ENCODE measurements at places on chromosomes 7 and 10.

GRCh38 chr7:120805636-120806388 lies 52.1 kb downstream of the TSPAN12 start:
- DNase-seq = peak; percentile 44

DNA sequence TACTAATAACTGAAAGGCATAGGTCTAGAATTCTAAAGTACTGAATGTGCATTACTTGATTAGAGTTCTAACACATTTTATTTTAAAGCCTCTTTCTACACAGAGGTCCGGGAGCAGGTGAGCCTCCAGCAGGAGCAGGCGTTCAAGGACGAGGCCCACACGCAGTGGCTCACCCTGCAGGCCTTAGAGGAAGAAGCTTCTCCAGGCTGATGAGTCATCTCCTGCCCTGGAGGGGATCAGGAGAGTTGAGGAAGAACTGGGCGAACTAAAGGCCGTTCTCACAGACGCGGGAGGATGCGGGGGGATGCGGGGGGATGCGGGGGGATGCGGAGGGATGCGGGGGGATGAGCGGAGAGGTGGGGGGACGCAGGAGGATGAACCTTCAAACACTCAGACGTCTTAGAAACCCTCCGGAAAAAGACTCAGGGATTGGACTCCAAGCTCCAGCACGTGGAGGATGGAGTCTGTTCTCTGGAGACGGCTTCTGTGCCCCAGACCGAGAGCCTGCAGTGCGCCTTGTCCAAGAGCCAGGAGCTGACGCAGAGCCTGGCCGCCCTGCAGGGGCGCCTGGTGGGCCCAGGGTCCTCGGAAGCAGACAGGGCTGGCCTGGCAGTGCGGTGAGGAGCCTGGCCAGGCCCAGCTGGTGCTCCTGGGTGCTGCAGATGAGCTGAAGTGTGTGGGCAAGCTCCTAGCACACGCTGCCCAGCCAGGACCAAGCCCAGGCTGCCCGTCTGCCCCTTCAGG lies 433.7 kb upstream of the TPK1 start:
- DNase-seq = no peak

DNA sequence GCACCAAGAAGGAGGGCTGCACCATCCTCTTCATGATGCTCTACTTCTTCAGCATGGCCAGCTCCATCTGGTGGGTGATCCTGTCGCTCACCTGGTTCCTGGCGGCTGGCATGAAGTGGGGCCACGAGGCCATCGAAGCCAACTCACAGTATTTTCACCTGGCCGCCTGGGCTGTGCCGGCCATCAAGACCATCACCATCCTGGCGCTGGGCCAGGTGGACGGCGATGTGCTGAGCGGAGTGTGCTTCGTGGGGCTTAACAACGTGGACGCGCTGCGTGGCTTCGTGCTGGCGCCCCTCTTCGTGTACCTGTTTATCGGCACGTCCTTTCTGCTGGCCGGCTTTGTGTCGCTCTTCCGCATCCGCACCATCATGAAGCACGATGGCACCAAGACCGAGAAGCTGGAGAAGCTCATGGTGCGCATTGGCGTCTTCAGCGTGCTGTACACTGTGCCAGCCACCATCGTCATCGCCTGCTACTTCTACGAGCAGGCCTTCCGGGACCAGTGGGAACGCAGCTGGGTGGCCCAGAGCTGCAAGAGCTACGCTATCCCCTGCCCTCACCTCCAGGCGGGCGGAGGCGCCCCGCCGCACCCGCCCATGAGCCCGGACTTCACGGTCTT lies 1.9 kb downstream of the FZD1 start:
- DNase-seq = no peak

DNA sequence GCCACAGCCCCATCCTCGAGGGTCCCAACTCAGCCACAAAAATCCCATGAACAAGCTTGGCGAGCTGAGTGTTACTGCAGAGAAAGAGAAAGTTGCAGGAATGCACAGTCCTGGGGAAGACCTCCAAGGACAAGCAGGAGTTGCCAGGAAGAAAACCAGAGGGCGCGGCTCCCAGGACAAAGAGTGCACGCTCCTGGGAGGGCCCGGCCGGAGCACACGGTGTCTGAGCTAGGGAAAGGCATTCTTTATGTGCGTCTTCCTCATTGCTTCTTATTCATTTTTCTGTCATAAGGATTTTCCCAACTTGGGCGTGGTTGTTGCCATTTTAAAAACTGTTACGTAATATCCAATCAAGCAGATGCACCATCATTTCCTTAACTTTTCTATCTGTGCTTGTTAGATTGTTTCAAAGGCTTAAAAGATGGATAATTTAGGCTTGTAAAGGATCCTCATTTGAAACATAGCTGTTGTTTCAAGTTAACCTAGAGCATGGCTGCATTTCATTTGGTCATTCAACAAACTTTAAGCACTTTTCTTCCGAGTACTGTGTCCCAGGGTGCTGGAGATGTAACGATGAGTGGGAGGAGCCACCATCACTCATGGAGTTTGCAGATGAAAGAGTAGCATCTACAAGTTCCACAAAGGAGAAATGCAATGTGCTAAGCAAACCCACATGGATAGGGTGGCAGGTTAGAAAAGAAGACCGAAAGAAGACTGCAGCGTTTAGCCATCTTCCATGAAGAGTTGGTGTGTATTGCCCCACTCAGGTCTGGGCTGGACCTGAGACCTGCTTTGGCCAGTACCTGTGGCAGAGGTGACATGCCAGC lies 5.6 kb upstream of the CNPY1 start:
- no peak for DNase-seq

DNA sequence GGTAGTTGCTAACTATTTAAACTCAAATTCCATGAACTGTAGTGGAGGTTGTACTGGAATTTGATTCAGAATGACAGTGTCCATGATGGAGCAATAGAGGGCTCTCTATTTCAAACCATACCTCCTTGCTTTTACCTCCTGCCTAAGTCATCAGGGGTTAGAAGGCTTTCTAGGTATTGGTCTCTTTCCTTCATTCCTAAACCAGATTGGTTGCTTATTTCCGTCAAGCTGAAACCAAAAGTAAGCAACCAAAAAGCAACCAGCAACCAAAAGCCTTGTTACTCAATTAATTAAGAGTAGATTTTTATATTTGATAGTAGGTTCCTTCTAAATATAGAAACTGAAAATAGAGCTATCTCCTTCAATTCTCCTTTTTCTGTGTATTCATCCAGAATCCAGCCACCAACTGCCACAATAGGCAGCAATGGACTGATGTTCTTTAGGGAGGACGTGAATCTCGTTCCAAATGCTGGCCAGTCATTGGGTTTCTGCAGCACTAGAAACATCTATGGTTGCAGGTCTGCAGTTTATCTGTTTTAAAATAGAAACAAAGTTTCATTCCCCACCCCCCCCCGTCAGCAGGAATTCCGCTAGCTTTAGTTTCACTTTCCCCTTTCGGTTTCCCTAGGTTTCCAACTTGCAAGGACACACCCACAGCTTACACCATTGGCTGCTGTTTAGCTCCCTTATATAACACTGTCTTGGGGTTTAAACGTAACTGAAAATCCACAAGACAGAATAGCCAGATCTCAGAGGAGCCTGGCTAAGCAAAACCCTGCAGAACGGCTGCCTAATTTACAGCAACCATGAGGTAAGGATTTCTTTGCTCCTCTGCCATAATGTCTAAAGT lies at the start of gene IFIT1:
TSS of gene IFIT1 (plus strand) at position 717 of the 850 bp plus-strand sequence. CDS start at position 807, 90 bp downstream.
- peak; percentile 8 for DNase-seq

- no peak for DNase-seq
Observed at GRCh38 chr7:99943641-99944496, 14.4 kb upstream of the GJC3 start.

DNA sequence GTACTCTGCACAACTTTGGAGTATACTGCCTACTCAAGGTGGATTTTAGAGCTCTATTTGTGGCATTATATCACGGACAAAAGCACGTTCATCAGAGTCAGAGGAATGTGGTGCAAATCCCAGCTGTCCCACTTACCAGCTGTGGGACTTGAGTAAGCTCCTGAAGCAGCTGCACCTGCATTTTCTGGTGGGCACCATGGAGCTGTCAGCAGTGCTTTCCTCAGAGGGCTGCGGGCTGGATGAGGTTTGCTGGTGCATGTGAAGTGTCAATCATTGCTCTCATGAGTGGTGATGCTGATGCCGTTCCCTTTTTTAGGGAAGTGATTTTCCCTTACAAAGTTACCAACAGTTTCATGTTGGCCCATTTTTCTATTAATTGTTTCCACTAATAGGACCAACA lies 53.4 kb downstream of the EGFR start:
- DNase-seq = no peak

- DNase-seq = peak; percentile 8
Observed at GRCh38 chr7:37920849-37921805, 687 bp downstream of the EPDR1 start.

GRCh38 chr7:25303281-25304181 lies 75.2 kb upstream of the NPVF start:
- DNase-seq = no peak

DNA sequence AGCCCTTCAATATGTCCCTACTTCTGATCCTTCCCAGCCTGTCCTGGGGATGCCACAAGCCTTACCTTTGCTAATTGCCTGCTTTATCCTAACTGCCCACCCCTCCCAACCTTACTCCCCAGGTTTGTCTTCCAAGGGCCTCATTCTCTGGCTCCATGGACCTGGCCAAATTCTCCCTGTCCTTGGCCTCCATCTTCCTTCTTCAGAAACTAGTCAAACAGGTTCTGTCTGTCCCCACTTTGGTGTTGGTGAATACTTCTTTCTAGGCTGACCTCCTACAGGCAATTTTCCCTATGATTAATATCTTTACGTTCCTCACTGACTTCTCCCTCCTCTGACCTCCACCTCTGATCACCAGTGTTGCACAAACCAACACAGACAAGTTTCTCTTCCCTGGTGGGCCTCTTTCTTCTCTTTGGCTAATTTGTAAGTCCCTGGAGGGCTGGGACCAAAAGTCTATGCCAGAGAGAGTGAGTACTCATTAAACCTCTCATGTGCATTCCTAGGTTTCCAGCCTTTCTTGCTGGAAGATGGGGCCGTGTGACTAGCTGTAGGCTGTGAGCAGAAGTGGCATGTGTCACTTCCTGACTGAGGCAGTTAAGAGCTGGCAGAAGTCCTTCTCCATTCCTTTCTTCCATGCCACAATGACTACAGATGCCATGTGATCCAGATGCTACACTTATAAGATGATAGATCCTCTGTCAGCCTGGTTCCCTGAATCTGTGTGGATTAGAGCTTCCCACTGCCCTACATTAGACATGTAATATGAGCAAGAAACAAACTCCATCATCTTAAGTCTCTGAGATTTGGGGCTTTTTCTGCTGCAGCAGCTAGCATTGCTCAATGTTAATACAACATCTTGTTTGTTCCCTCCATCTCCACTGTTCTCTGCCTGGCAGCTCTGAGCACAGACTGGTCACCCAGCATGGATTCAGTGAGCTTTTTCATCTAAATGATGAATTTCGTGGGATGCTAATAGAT lies 382.7 kb downstream of the RPS24 start:
- no peak for DNase-seq

GRCh38 chr7:18831943-18832342 lies 285.5 kb downstream of the TWIST1 start:
- no peak for DNase-seq

- no peak for DNase-seq
Observed at GRCh38 chr10:24958721-24959381, 6.4 kb upstream of the PRTFDC1 start.

- no peak for DNase-seq
Observed at GRCh38 chr10:14748441-14748840, 26.3 kb downstream of the FAM107B start.

DNA sequence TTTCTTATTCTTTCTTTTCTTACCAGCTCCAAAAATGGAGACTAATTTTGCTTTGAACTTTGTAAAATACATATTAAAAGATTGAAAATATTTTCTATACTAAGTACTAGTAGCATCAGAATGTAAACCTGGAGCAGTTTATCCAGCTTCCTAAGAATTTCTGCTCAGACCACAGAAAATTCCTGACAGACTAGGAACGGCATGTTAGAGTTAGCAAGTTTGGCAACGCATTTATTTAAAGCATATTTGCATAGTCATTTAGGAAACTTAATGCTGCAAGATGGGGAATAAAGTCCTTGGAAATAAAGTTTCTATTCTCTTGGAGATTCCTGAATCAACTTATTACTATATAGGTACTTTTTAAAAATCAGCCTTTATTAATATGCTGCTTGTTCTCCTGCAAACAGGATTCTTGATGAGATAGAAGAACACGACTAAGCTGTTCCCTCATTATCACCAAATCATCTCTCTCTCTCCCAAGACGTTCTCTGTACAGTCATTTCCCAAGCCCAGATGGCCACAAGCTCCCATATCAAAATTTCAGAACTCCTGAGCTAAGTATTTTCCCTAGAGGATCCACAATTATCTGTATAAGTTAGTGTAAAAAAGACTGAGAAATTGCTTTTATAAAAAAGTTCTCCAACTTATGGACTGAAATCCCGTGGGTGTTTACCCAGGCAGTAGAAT lies 305.8 kb upstream of the NEBL start:
- no peak for DNase-seq

GRCh38 chr7:92830532-92831110 lies 5.8 kb downstream of the CDK6 start:
- DNase-seq = no peak

DNA sequence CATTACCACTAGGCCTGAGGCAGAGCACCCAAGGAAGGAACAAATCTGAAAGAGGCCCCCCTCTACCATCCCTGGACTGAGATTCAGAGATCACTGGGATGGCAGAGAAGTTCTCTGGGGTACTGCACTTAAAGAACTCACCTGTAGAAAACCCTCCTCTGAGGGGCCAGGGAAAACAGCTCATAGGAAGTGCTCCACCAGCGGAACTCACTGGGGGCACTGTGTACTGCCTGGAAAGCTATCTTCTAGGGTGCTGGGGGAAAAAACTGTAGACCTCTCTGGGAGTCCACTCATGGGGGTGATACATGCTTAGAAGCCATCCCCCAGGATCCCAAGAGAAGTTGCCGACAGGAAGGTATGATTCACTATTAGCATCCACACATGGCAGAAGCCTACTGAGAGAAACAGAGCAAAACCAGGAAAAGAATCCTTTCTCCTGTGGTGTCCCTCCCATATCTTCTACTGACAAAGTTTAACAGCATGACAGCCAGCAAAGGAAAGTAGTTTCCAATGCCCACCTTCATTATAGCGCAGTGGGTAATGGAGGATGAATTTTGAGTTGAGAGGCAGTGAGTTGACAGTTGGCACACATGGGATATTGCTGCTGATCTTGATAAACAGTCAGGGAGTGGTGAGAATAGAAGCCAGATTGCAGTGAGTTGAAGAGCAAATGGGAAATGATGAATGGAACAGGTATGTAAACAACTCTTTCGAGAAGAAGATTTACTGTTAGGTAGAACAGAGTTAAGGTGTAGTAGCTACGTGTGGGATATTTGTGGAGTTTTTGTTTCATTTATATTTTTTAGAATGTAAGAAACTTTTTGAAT lies 20.9 kb downstream of the ANKIB1 start:
- no peak for DNase-seq

GRCh38 chr10:131514454-131514853 lies 202.9 kb upstream of the TCERG1L start:
- no peak for DNase-seq

Data from activated gamma-delta T cell treated with Interleukin-2 at 50 U/mL for 16 hours (primary cell).